ENCODE measurements at places on chromosomes 4 and X.

DNA sequence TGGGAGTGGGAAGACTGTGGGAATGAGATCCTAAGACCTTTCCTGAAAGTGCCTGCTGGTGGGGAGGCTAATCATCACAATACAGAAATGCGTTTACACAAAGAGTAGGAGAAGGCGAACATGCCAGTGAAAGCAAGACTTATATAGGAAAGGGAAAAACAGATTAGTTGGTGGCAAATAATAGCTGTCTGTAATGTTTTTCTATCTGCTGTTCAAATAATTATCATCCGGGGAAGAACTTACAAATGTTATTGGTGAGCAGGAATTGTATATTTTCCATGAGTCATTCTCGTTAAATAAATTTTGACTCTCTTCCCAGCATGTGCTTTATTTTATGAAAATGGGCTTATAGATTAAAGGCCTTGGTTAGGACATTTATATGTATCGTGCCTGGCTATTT lies 196.5 kb downstream of the ARHGAP10 start:
- no peak for DNase-seq

DNA sequence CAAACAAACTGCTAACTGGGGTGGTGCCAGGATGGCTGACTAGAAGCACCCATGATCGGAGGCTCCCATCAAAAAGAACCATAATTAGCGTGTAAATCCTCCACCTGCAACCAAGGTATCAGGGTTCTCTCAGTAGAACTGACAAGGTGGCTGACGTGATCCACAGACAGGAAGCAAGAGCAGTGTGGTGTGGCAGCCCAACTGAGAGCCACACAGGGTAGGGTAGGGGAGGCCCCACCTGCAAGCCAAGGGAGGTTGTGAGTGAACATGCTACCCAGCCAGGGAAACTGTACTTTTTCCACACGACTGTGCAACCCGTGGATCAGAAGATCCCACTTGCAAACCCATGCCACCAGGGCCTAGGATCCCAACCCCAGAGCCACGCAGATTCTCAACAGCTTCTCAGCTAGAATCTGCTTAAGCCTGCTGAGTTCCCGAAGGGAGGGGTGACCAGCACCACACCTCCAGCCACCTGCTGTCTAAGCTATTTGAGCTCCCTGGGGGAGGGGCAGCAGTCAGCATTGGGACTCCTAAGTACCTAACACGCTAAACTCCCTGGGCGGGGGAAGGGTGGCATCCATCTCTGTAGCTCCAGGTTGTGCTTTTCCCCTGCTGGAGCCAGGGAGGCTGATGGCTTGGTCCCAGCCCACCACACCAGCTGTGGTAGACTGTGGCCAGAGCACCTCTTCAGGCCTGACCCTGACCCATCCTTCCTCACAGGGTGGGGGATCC lies 425.1 kb downstream of the GPM6A start:
- DNase-seq = no peak

GRCh38 chr4:156396534-156396933 lies 442.9 kb upstream of the CTSO start:
- DNase-seq = no peak

DNA sequence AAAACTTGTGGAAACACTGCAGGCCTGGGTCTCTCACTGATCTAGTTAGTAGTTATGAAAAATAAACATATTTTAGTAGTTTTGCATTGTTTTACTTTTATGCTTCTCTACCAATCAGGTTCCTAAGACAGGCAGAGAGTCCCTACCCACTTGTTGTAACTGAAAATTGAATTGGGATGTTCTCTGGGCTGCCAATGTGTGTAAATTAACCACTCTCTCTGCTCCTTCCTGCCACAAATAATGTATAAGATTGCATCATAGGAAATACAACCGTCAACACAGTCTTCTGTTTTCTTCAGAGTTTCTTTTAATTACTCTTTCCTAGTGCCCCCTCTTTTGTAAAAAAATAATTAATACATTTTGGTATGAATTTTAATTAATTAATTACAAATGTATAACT lies 677.3 kb downstream of the FSTL5 start:
- DNase-seq = no peak

GRCh38 chr4:91838181-91838861 lies 465.4 kb upstream of the GRID2 start:
- no peak for DNase-seq

DNA sequence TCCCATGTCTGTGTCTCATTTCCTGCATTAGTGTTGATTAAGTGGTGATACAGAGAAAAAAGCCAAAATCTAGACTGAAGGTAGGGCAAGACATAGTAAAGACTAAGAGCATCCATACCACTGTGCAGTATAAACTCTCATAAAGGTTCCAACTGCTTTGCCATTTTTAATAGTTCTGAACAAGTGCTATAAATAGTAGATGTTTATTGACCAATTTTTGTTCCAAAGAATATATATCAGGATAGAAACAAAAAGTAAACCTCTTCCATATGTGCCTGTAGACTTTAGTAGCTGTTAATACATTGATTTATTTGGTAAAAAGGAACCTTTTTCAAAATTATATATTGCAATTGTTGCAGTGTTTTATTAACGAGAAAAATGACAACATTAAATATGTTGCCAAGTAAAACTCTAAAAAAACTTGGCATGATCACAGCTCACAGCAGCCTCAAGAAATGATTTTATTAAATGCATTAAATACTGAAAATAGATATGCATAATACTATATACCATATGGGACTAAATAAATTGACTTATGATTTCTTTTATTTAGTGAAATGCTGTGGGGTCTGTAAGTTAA lies 22.3 kb upstream of the AASDH start:
- no peak for DNase-seq

DNA sequence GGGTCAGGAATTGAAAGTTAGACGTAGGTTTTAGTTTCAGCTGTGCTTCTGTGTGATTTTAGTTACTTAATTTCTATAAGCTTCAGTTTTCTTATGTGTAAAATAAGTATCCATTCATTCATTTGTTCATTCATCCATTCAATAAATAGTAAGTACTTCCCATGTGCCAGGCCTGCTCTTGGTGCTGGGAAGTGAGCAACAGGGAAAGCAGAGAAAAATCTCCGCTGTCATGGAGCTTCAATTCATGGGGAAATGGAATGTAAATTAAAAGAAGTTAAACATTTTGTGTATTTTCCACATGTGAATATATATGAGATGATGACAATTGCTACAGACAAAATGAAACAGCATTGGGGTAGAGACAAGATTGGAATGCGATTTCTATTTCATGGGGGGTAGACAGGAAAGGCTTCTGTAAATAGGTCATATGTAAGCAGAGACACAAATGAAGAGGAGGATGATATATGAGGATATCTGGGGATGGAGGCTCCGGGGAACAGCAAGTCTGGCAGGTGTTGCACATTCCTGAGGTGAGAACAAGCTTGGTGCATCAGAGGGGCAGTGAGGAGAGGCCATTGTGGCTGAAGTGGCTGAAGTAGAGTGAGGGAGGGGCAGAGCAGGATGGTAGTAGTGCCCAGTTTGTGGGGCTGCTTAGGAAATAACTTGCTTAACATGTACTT lies 66.2 kb downstream of the FHIP1A start:
- DNase-seq = no peak

- no peak for DNase-seq
These were observed 22.2 kb upstream of the HSPA4L start for GRCh38 chr4:127759893-127760292.

GRCh38 chr4:71009086-71009485 lies 15.6 kb downstream of the DCK start:
- DNase-seq = no peak

GRCh38 chr4:76898949-76899645 lies 1.2 kb upstream of the SOWAHB start:
- no peak for DNase-seq

Measured in stimulated activated CD4-positive, alpha-beta T cell treated with anti-CD3 and anti-CD28 coated beads, Interleukin-1b, Interleukin-23, amount 100 ng/mL, for 1 hour (primary cell).